ENCODE measurements at places on chromosomes 7 and 10.
A peak's percentile ranks its signal among the peaks of the same experiment; 100 is the strongest.

- peak; percentile 19 for DNase-seq
These were observed 60.9 kb downstream of the SPOCK2 start for GRCh38 chr10:72027498-72027897.

- DNase-seq = no peak
These were observed at the start of gene TMEM196 for GRCh38 chr7:19772841-19773760. Gene TMEM196, minus strand, starts transcription at chr7:19773617. Its CDS starts 921 bp downstream, at chr7:19772696.

- DNase-seq = no peak
These were observed 130.0 kb downstream of the ICA1 start for GRCh38 chr7:8131694-8132605.

GRCh38 chr7:138814816-138815332, 16.9 kb upstream of the ATP6V0A4 start:
- no peak for DNase-seq

GRCh38 chr10:84825330-84825729, 496.9 kb downstream of the CCSER2 start:
- DNase-seq = no peak

DNA sequence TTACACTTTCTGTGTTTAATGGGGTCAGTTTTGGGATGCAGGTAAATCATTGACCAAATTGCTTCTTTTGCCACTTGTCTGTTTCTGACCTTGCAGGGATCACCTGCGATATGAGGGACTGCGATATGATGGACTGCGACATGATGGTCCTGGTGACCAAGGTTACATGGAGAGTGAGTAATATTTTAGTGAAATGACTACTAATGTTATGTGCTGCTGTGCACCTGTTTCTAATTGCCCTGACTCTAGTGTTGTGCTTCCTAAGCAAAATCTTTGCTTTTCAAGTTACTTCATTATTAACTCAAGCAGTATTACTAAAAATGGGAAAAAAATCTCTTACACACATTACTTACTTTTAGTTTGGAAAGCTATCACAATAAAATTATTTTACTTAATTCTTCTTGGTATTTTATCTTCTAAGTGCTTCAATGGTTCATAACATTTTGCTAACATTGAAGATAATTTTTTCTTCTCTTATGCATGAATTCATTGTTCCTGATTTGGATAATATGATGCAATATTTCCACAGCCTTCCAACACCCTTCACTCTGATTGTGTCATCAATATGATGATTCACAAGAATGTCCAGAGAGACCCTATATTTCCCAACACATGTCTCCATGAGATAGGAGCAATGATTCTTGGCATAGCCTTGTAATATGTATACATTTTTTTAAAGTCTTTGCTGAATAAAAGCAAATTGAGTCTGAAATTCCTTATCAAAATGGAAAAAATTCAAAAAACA, 306.2 kb upstream of the AKR1E2 start:
- DNase-seq = no peak

- no peak for DNase-seq
These were observed 84.4 kb upstream of the BET1 start for GRCh38 chr7:94088560-94088959.

DNA sequence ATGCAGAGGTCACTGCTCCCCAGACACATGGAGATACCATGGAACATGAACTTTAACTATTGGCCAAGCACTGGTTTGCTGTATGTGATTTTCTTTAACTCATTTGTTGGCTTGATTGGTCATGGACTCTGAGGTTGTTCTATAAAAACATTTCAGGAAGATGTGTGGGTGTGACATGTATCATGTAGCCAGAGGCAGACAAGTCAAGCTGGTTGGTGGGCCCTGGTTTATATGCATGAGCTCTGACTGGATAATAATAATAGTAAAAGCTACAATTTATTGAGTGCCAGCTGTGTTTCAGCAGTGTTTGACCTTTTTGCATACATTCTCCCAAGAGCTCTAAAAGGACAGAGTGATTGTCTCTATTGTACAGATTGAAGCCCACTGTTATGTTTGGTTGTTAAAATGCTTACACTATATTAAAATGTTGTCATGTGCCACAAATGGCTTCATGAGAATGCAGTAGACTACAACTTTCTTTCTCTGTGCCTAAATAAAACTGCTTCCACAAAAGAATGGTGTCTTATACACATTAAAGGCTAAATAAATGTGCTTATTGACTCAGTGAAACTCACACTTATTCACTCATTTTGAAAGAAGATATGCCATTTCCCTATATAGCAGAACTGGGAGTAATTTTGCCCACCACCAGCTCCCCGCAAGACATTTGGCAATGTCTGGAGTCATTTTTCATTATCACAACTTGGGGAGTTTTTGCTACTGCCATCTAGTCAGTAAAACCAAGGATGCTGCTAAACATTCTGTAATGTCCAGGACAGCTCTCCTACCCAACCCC, 243.6 kb upstream of the NFE2L3 start:
- no peak for DNase-seq

- DNase-seq = no peak
These were observed 166.1 kb downstream of the DNAJB9 start for GRCh38 chr7:108735814-108736213.

GRCh38 chr7:131052285-131052904, 275.3 kb upstream of the MKLN1 start:
- no peak for DNase-seq

DNA sequence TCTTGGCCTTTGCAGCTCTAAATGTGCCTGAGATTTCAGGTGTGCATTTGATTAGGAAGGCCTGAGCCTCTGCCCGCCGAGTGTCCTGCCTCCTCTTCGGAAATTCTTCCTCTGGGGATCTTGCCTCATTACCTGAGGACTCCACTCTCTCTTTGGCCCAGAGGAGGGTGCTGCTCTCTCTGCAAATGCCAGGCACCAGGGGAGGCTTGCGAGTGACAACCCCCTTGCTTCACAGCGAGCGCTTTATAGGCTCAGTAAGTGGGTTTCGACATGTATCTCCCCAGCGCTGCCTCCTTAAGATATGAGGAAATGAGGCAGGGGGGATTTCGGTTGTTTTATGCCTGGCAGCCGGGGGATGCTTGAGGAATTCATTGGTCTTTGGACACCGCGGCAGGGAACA, 423.9 kb downstream of the GLRX3 start:
- no peak for DNase-seq

DNA sequence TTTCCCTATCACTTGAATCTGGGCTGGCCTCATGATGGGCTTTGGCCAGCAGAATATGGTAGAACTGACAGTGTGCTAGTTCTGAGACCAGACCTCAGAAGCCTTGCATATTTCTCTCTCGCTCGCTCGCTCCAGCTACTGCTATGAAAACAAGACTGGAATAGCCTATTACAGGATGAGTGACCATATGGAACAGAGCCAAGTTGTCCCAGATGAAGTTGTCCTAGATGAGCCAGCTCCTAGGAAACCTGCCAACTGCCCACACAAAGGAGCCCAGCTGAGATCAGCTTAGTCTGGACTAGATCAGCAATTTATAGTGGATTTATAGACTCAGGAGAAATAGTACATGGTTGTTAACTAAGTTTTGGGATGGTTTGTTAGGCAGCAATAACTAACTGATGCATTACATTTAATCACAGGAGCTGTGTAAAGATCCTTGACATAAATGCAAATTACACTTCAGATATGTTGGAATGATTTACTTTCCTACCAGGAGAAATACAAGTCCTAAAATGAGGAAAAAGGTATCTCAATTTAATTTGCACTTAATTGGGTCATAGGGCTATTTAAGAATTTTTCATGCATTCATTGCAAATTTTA, 6.8 kb upstream of the HECW1 start:
- peak; percentile 24 for DNase-seq

DNA sequence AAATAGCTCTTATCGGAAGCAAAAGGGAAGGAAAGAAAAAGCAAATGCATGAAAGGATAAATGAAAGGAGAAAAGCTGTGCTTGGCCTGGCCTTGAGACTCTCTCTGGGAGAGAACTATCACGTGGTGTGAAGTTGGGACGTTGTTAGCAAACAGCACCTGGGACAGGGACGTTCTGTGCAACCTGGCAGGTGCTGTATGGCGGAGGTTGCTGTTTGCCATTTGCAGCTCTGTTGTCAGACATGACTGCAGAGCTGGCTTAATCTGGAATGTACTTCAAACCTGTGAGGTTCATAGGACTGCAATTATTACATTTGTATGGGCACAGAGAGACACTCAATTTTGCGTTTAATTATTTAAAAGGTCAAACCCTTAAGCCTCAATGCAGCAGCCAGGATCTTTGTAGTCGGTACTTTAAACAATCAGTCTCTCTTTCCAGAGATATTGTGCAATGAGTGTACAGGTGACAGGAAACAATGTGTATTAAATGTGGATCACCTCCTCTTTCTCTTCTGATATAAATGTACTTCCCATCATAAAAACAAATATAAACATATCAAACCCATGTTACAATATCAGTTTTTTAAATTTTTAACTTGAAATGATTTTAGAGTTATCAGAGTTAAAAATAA, 800.5 kb upstream of the KCND2 start:
- DNase-seq = no peak

- DNase-seq = no peak
These were observed 110.7 kb upstream of the FZD8 start for GRCh38 chr10:35752469-35753461.

GRCh38 chr7:92691578-92691977, 101.4 kb upstream of the FAM133B start:
- no peak for DNase-seq

GRCh38 chr10:8036506-8037198, 17.8 kb upstream of the GATA3 start:
- no peak for DNase-seq

- DNase-seq = no peak
These were observed 9.3 kb downstream of the EVX1 start for GRCh38 chr7:27251652-27252590.

DNA sequence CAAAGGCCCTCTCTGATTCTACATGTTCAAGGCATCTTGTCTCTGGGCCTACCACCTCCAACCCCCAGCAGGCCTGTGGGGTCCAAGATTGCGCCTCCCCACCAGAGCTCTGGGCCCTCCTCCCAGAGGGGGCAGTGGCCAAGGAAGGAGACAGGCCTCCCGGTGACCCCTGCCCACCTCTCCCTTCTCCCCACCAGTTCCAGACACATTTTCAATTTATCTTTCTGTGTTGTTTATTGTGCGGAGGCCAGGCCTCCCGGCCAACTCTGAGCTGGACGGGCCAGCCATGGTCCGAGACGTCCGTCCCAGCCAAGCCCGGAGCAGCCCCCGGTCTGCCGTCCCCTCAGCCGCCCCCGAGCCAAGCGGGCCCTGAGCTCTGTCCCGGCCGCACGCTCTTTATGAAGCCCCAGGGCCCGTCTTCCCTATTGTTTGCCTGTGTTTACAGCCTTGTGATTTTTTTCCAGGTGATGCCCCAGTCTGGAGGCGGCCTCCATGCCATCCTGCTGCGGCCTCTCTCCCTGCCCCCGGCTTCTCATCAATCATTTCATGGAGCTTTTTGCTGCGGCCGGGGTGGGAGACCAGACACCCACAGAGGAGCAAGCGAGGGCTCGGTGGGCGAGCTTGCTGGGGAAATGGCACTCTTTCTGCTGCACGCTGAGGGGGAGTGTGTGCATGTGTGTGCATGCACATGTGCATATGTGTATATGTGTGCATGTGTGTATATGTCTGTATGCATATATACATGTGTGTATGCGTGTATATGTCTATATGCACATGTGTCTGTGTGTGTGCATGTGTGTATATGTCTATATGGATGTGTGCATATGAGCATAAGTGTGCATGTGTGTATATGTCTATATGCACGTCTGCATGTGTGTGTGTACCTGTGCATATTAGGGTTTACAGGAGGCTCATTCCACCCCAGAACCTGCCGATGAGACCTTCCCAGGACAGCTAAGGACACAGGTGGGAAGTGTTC, 52.7 kb upstream of the ELN start:
- DNase-seq = no peak

DNA sequence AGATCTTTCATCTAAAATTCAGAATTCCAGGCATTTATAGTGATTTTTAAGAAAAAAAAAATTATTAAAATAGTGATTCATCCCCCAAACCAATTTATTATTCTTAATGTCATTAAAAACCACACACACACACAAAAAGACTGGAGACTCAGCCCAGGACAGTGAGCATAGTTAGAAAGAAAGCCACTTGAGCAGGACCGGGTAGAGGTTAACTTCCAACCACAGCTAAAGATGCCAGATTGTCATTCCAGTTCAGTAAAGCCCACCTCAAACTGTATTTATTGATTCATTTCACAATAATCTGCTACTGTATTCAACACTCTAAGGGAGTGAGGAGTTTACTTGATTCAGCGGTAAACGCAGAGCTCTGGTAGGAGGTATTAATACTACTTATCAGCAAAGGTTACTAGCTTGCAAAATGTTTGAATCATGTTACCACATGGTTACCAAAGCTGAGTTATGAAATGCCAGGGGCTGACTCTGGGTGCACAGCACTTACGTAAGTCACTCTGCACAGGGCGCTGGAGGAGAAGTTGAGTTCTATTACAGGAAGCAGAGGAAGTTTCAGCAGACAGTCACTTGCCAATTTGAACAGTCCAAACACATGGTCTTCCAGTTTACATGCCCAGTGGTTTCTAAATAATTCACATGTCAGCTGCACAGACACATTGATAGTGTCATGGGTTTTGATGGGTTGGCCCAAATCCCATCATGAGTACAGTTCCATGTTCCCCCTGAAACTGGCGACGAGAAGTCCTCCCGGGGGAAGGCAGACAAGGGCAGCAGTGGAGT, 64.6 kb downstream of the KLF6 start:
- DNase-seq = no peak

- DNase-seq = no peak
These were observed 125.7 kb downstream of the RGS10 start for GRCh38 chr10:119416855-119417254.

- no peak for DNase-seq
These were observed 92.7 kb upstream of the RET start for GRCh38 chr10:42984035-42984610.

GRCh38 chr7:152924238-152924637, 164.7 kb downstream of the ACTR3B start:
- no peak for DNase-seq

DNA sequence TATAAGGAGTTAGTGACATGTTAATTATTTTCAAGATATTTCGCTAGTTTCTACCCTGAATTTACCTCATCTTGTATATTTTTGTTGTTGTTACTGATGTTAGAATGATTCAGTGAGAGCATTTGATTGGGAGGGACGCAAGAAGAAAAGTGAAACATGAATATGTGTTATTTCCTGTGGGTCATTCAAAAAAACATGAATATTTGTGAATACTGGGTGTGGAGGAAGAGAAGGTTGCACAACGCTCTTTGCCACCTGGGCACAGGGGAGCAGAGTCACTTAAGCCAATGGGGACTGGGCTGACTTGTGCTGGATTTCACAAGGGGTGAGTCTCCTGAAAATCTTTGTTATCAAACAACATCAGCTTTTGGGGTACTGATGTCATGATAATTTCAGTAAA, 39.5 kb downstream of the AGK start:
- DNase-seq = no peak

DNA sequence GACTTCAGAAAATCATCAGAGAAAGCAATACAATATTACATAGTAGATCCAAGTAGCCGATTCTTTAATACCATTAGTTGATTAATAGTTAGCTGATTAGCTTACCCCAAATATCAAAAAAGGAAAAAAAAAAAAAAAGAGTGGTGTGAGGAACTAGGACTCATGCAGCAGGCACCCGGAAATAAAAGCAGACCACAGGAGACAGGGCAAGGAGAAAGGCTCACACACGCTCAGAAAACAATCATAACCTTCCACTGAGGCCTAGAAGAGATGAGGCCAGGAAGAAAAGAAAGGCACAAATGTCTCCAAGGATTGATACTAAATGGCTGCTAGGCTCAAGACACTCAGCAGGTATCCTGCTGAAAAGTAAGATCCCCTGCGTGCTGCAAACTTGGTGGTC, 25.9 kb downstream of the TRDMT1 start:
- no peak for DNase-seq
